ENCODE measurements at places on chromosomes 5 and 9.
A peak's percentile ranks its signal among the peaks of the same experiment; 100 is the strongest.

GRCh38 chr5:143542798-143543144, 139.3 kb upstream of the NR3C1 start:
- no peak for ATAC-seq

GRCh38 chr5:124650147-124650561, 96.3 kb downstream of the ZNF608 start:
- peak; percentile 14 for ATAC-seq

DNA sequence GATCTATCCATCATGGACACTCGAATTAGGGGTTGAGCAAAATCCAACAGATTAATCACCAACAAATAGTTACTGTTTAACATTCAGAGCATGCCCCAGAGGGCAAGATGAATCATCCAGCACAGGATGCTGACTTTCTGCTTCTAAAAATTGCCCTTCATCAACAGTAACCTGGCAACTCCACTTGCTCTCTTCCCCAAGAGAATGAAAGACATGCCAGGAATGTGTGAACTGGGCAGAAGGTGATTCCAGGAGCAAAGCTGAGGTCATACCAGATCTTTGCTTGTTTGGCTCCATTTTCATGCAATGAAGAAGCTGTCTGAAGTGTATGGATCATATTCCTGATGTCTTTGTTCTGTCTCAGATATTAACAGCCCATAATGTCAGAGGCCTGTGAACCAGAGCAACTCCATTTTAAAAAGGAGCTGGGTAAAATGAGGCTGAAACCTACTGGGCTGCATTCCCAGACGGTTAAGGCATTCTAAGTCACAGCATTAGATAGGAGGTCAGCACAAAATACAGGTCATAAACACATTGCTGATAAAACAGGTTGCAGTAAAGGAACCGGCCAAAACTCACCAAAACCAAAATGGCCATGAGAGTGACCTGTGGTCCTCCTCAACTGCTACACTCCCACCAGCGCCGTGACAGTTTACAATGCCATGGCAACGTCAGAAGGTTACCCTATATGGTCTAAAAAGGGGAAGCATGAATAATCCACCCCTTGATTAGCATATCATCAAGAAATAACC, 2.5 kb upstream of the ZNF367 start:
- ATAC-seq = no peak

DNA sequence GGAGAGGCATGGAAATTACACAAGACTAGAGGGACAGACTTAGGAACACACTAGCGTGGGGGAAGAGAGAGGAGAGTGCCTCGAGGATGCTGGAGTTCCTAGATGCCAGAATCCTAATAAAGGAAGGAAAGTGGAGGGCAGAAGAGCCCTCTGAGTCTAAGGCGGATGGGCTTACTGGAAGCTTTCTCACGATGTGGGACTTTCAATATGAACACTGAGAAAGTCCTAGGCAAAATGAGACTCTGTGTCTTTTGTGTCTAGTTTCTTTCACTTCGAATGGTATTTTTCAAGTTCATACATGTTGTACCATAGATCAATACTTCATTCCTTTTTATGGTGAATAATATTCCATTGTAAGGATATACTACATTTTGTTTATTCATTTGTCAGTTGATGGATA, 239.4 kb downstream of the NSG2 start:
- no peak for ATAC-seq

GRCh38 chr9:17520268-17521064, 58.4 kb upstream of the SH3GL2 start:
- no peak for ATAC-seq

- no peak for ATAC-seq
Observed at GRCh38 chr5:76358-77169, 15.4 kb upstream of the PLEKHG4B start.

DNA sequence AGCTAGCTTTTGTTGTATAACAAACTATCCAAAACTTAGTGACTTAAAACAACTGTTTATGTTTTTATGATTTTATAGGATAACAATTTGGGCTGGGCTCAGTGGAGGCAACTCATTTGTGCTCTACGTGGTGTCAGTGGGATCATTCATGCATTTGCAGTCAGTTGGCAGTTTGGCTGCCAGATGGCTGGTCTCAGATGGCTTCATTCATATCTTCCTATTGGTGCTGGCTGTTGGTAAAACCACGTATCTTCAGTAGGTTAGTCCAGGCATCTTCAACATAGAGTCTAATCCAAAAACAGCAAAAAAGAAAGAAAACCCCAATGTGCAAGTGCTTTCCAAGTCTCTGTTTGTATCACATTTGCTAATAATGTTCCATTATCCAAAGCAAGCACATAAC, 51.7 kb upstream of the RIC1 start:
- no peak for ATAC-seq

DNA sequence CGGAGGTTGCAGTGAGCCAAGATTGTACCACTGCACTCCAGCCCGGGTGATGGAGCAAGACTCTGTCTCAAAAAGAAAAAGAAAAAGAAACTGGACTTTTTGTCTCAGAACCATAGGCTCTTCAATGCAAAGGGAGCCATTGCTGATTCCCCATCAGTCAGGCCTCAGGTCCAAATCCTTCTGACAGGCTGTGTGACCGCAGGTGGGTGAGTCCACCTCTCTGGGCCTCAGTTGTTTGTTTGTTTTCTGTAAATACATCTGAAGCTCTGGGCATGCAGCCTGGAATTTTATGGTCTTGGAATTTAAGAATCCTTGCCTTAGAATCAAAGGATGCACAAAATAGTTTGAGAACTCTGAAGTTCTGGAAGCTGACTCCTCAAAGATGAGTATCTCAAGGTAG, 21.1 kb upstream of the TOR2A start:
- no peak for ATAC-seq

- ATAC-seq = no peak
Observed at GRCh38 chr5:15574806-15575325, 74.9 kb downstream of the FBXL7 start.

- ATAC-seq = no peak
Observed at GRCh38 chr5:60036192-60036938, 142.8 kb upstream of the PDE4D start.

DNA sequence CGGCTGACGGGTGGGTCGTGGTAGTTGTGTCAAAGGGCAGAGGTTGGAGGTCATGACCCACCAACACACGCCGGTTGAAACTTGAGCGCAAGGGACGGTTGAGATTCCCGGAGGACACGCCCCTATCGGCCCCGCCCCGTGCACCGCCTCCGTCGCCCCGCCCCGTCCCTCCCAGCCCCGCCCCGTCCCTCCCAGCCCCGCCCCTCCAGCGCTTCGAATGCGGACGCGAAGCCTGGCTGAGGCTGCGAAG, 226 bp upstream of the RANBP17 start:
- ATAC-seq = no peak

GRCh38 chr9:97511655-97512427, 10.4 kb downstream of the TMOD1 start:
- ATAC-seq = no peak

GRCh38 chr5:68398146-68398812, 182.7 kb downstream of the PIK3R1 start:
- ATAC-seq = peak; percentile 55

DNA sequence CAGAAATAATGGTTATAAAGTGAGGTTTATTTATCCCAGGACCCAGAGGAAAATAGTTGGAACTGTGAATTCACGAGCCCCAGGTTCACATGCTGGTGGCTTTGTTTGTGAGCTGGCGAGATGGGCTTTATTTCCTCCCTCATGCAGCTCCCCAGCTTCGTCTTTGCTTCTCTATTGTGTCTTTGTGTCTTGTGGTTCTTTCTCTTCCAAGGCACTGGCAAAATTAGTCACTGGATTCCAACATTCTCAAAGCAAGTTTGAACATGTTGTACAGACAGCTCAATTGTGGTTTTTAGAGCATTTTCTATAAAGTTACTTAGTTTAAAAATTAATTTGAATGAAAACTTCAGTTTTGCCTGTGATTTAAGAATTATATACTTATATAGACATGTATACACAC, 7.2 kb downstream of the NDUFS6 start:
- no peak for ATAC-seq

All from activated CD4-positive, CD25-positive, alpha-beta regulatory T cell treated with anti-CD3 and anti-CD28 coated beads, Interleukin-2, amount 50 U/mL, for 24 hours (primary cell).